ENCODE measurements at places on chromosomes 6 and 20.
A peak's percentile ranks its signal among the peaks of the same experiment; 100 is the strongest.

DNA sequence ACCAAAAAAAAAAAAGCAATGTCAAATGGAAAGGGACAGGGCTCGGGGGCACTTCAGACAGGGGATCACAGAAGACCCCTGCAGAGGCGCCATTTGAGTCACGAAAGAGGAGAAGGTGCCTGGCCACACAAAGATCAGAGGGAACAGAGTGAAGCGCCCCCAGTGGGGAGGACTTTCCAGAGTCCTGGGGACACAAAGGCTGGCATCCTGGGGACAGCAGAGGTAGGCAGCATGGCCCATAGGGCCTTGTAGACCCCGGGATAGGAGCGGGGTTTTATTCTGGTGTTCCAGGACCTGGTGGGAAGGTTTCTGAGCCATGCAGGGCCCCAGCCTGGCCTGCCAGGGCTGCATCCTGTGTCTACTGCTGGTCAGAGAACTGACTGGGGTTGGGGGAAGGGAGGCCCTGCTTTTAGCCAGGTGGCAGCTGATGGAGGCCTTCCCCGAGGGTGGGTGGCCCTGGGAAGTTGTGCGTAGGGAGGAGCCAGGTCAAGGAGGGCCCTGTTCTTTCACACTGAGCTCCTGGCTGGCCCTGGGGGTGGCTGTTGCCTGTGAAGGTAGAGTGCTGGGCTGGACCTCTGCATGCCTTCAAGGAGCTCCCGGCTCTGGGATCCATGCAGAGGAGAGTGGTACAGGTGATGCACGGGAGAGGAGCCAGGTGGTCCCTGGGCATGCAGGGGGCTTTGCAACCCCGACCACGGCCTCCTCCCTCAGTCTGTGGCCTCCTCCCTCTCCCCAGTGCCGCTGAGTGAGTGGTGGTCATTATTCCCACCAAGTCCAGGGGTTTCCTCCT is 117.9 kb downstream of the CDH4 start:
- no peak for DNase-seq

DNA sequence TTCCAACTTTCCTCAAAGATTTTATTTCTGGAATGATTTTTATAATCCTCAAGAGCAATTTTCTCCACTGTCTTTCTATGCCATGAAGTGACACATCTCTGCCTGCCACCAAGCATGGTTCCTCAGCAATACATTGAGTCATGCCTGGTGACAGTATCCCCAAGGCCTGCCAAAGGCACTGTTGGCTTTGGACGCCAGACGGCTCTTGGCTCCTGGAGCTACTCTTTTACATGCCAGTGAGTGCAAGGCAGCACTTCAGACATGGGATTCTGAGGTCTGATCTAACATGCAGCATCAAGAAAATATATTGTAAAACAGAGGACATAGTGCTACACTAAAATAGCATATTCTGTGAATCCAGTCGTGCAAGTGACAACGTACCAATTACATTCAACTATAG is 20.1 kb upstream of the PLEKHG1 start:
- no peak for DNase-seq

GRCh38 chr6:45613656-45614055 is 235.9 kb upstream of the SUPT3H start:
- DNase-seq, result peak; percentile 95

- no peak for DNase-seq
Measured at GRCh38 chr6:64920257-64920656, 786.8 kb downstream of the EYS start.

DNA sequence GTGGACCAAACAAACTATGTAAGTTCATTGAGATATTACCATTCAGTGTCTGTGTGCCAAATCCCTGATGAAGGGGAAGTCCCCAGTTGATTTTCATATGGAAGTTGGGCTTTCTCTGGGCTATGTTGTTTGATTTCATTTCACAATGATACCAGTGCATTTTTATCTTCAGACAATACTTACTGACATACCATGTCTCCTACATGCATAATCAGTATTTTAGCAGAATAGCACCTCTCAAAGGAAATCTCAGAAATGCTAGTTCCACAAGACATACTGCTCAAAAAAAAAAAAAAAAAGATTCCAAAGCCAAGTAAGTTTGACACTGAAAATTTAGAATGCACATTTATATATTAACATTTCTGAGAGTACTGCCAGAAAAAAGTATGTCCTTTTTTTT is 168.8 kb upstream of the RNF217 start:
- DNase-seq, result peak; percentile 61

GRCh38 chr20:62899633-62900051 is 26.7 kb downstream of the DIDO1 start:
- peak; percentile 53 for DNase-seq

DNA sequence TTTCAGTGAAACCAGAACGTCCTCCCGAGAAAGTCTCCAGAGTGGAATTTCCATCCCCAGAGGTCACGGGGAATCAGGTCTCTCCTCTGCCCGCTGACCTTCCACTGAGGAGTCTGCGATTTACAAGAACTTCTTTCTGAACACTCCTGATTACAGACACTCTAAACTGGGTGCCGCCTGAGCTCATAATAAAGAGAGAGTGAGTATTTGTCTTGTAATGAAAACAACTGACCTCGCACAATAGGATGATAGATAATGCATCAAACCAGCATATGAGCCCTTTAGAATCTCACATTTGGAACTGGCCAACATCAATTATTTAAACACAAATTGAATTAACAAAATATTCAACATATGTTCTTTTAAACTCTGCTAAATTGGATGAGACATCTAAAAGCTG is 47.5 kb downstream of the DLL1 start:
- DNase-seq, result no peak

DNA sequence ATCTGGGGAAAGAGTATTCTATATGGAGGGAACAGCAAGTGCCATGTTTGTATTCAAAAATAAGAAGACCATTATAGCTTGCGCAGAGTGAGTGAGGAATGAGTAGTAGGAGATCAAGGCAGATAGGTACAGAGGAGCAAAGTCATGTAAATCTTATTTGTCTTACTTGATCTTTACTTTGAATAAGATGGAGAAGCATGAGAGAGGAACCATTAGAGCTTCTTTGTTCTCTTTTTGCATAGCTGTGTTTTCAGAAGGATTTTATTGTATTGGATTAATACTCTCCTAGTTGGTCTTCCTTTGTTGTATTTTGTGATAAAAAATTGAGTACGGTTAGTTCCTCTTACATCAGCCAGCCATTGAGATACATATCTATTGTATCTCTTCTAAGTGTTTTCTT is 88.4 kb downstream of the SCAF8 start:
- no peak for DNase-seq

- no peak for DNase-seq
Measured at GRCh38 chr6:111674883-111675282, 69.2 kb upstream of the TRAF3IP2 start.

DNA sequence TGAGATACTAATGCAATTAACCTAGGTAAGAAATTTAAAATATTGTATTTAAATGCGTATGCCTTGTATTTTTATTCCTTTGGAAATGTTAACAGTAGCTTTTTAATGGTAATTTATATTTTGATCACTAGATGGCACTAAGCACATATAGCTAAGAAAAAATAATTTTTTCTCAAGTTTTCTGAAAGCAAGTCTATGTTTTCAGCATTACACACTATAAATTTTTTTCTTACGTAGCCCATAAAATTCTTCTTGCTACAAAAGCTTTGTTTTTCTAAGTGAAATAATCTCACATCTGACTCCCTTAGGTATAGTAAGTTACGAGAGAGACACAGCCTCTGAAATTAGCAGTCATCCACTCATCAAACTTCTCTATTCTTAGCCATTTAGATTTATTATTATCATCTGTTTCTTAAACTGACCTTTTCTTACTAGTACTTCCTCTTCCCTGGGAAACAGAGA is 35.7 kb downstream of the TSPYL4 start:
- DNase-seq, result peak; percentile 49

DNA sequence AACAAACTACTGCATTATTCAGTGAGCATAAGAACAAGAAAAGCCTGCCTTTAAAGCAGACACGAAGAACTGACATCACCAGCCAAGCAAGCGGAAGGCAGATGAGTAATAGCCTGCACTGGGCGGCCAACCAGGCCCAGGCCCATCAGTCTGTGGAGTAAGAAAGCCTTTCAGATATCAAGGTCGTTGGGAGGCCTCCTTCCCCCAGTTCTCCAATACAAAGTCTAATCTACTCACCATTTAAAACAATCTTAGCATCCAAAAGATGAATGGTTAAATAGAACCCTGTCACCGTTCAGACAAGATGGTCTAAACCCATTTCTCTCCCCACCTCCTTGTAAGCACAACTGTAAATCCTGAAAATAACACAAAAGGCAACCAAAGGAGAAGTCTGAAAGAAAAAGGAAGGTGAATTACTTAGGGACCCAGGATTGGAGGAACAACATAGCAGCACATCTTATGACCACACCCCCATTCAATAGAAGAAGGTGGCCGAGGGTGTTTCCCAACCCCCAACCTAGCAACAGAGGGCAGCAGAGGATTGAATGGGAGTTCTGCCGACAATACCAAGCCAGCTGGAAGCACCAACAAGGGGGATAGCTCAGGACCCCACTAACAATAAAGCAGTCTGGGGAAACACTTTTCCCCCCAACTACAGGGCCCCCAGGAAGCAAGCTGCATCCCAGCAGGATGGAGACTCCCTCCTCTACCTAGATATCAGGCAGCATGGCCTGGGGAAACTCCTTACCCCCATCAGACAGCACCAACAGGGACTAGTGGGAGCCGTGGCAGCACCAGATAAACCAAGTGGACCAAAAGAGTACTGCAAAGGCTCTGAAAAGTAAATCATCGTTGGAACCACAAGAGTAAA is 67.9 kb downstream of the ZHX3 start:
- peak; percentile 96 for DNase-seq

DNA sequence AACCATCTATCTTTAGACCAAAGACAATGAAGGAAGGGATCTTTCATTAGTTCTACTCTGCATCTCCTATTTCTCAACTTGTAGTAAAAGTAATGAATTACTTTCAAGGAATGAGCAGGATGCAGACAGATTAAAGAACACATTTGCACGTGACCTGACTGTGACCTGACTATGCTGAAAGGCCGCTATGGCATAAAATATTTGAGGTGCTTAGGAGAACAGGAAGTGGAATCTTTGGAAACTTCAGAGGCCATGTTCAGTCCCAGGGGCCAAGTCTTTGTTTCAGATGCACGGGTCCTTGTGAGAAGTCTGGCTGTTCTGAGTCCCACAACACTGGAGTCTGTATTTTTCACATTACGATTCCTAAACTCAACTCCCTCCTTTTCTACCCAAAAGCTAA is 41.0 kb downstream of the NINL start:
- peak; percentile 53 for DNase-seq

DNA sequence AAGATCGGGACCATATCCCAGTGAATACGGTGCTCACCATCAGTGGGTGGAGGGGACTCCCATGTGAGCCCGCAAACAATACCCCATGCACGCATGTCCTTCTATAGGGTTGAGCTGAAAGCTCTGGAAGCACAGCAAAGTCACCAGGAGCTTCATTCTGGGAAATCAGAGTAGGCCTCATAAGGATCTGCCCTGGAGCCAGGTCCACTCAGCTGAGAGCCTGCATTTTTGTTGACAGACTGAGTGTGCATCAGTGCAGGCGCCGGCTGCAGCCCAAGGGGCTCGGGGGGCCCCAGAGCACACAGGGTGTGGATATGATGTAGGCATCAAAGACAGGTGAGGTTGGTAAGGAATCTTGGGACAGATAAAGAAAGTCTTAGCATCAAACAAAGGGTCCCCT is 79.8 kb upstream of the CD93 start:
- no peak for DNase-seq

GRCh38 chr20:32336918-32337347 is 21.2 kb upstream of the ASXL1 start:
- peak; percentile 69 for DNase-seq

- DNase-seq, result no peak
Measured at GRCh38 chr20:23528867-23529431, 38.0 kb downstream of the CST8 start.

GRCh38 chr6:148538261-148539190 is 195.9 kb downstream of the SASH1 start:
- peak; percentile 75 for DNase-seq

DNA sequence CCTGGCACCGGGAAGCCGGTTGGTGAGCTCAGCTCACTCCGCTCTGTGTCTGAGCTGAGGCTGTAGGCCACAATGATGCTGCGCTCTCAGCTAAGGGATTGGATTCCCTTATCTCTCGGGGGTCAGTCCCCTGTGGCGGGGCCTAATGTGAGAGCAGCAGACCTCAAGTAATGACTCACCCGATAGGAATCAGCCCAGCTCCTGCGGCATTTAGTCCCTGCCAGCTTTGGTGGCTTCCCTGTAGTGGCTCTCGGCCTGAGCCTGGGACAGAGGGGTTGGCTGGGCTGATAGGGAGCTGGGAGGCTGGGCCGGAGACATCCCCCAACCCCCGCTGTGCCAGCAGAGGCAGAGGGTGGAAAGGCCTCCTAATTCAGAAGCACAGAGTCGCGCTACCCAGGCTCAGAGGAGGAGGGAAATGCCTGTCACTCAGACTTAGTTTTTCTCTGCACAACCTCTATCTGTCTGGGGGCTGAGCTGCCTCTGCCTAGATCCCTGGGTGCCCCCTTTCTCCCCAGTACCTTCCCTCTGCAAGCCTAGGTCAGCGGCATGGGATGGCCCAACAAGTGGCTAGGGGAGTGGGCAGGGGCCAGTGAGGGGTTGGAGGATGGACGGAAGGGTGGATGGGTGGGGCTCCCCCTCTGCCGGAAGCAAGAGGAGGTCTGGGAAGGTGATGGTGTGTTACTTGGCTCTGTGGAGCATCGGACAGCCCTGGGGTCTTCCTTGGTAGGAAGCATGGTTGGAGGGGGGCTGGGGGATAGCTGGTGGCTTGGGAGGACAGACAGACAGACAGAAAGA is 92.2 kb downstream of the CDH22 start:
- peak; percentile 73 for DNase-seq

DNA sequence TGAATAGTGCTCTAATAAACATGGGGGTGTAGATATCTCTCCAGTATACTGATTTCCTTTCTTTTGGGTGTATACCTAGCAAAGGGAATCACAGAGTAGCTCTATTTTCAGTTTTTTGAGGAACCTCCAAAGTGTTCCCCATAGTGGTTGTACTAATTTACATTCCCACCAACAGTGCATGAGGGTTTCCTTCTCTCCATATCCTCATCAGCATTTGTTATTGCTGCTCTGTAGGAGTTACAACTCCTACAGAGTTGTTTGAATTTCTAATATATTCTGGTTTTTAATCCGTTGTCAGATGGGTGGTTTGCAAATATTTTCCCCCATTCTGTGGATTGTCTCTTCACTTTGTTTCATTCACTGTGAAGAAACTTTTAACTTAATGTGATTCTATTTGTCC is 207.9 kb downstream of the FUT9 start:
- no peak for DNase-seq

- no peak for DNase-seq
Measured at GRCh38 chr20:38838326-38838725, 32.8 kb downstream of the PPP1R16B start.

GRCh38 chr6:27247133-27247836 is at the start of gene PRSS16:
Gene PRSS16 (plus strand): TSS chr6:27247701. CDS start chr6:27247738, 37 bp downstream.
- no peak for DNase-seq
